NCI-H2081 treated with DMSO at 0.1 percent for 48 hours (cell line): ENCODE measurements at places on chromosomes 1 and 21.
A peak's percentile ranks its signal among the peaks of the same experiment; 100 is the strongest.

GRCh38 chr1:24085546-24085945 is 26.4 kb downstream of the MYOM3 start:
- no peak for DNase-seq

DNA sequence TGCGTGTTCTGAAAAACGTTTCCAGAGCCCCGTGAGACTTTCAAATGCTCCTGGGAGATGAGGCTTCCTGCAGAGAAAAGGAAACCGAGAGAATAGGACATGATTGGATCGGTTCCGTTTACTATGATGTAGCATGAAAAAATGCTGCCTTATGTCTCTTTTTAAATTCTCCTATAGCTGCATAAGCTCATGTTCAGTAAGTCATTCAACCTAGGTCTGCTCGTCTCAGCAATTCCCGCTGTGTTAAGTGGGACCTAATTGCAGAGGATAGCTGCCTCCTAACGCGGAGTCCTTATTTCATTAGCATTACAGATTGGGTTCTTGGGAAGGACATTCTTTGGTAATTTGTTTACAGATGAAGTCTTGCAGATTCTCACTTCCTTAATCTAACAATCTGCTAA is 165.3 kb downstream of the GALNT2 start:
- DNase-seq: no peak

DNA sequence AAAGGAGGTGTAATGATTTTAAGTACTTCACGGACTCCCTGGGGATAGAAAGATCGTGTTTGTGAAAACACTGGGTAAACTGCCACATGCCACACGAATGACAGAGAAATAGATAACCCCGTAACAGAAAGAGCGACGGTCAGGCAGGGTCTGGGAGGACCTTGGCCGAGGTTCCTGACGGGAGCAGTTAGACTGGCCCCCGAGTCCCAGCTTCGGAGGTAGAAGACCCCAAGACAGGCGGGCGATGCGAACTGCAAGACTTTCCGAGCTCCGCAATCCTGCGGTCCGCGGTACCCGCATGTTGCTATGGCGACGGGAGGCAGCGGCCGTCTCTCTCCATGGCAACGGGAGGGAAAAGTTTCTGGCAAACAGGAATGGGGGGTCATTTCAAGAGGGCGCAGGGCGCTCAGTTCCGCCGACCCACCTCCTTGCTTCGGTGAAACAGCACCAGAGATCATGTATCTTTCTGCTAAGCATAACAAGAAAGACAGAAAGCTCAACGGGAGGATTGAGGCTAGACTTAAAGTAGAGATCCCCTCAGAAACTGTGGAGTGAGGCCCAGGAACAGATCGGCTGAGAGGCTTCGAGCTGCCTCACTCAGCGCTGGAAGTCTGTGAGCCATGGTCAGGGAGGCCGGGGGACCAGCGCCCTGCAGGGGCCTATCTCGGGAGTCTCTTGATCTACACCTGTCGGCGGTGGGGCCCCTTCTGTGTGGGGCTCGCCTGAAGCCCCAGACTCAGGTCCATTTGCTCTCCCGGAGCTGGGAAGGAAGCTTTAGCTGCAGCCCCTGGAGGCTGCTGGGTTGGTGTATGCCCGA is 685 bp upstream of the SYT6 start:
- DNase-seq: no peak

DNA sequence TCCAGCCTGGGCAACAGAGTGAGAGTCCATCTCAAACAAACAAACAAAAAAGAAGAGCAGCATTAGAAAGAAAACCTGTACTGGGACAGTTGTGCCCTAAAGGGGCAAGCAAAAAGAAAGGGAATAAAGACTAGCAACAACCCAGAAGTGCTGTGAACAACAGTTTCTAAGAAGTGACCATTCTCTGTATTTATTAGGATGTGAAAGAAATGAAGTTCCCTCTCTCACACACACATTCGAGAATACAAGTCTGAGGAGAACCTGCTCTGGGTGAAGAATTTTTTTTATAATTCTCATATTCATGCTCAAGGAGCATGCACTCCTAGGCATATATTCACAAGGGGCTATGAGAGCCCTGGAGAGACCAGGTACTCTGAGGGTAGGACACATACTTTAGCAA is 59.5 kb upstream of the LRRC8D start:
- no peak for DNase-seq

DNA sequence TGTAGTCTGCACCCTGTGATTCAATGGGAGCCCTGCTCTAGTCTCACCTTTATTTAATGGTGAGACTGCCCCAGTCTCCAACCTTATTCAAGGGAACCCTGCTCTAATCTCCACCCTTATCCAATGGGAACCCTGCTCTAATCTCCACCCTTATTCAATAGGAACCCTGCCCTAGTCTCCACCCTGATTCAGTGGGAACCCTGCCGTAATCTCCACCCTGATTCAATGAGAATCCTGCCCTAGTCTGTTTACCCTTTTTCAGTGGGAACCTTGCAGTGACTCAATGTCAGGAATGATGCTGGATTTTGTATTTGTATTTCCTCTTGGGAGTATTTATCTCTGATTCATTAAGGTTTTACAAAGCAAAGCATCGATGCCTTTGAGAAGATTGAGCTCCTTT is 39.5 kb downstream of the TRPM2 start:
- no peak for DNase-seq

- no peak for DNase-seq
Measured at GRCh38 chr1:91624331-91624730, 123.7 kb downstream of the CDC7 start.

DNA sequence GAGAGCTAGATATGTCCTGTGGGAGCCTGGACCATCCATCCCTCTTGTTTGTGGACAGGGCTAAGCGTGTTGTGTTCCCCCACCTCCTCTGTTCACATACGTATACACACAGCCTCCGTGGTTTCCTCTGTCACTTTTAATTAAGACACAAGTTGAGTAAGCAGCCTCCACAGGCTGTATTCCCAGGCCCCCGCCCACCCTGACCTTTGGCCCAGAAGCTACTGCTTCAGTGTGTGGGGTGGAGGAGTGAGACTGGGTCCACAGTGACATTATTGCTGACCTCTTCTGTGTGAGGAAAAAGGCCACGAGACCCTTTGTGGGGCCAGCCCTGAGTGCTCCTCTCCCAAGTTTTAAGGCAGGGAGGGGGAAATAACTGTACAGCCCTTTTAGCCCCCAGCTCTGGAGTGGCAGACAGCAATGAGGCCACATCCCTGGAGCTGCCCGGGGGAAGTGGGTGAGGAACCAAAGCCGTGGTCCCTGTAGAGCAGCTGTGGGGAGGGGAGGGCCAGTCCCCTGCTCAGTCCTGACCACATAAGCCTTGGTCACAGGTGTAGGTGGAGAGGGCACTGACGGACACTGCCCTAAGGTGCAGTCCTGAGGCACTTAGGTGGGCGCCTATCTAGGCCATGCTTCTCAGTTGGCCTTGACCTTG is 4.4 kb downstream of the ELOVL1 start:
- DNase-seq: no peak

DNA sequence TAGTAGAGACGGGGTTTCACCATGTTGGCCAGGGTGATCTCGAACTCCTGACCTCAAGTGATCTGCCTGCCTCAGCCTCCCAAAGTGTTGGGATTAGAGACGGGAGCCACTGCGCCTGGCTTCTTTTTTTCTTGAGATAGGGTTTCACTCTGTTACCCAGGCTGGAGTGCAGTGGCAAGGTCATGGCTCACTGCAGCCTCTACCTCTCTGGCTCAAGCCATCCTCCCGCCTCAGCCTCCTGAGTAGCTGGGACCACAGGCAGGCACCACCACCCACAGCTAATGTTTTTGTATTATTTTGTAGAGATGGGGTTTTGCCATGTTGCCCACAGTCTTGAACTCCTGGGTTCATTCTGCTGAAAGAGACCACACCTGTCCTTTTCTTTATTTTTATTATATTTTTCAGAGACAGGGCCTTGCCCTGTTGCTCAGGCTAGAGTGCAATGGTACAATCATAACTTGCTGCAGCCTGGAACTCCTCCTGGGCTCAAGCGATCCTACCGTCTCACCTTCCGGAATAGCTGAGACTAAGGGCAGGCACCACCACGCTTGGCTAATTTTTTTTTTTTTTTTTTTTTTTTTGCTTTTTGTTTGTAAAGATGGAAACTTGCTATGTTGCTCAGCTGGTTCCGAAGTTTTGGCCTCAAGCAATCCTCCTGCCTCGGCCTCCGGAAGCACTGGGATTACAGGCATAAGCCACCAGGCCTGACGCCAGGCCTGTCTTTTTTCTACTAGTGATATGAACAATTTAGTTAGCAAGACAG is 3.1 kb downstream of the LMNA start:
- no peak for DNase-seq

DNA sequence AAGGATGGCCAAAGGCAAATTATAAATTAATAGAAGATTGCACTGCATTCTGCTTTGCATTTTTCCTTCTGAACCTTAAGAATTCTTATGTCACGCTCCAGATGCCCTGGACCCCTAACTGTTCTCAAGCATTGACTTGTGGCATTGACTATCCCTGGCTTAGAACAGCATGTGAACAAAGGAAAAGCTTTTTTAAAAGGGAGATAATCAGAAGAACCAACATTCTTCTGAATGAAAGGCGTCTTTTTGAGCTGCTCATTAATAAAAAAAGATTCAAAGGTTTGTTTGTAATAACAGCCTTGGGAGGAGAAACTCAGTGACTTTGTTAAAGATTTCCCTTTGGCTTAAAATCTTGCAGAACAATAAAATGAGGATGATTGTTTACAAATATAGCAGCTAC is 105.5 kb downstream of the TNNI3K start:
- DNase-seq: no peak

GRCh38 chr1:119727991-119728390 is 16.3 kb downstream of the PHGDH start:
- no peak for DNase-seq

DNA sequence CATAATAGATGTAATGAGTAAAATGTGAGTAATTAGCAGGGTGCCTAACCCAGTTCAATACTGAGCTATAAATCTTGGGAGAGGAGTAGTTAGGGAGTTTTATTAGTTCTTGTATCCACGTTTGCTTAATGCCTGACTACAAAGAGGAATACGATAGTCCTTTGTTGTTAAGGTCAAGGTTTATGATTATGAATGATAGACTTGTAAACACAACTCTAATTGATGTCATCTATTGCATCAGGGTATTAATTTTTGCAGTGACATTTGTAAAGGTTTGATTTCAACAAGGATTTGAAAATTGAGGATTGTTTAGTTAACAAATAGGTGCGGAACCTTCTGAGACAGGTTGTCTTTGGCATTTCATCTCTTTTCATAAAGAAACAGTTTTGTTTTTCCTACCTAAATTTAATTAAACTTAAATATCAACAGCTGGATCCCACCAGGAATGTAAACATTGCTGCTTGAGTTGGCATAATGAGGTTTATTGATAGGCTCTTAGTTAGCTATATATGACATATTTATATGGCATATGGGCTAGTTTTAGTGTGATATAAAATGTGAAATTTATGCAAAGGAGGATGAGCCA is 9.7 kb downstream of the SOAT1 start:
- peak; percentile 33 for DNase-seq

DNA sequence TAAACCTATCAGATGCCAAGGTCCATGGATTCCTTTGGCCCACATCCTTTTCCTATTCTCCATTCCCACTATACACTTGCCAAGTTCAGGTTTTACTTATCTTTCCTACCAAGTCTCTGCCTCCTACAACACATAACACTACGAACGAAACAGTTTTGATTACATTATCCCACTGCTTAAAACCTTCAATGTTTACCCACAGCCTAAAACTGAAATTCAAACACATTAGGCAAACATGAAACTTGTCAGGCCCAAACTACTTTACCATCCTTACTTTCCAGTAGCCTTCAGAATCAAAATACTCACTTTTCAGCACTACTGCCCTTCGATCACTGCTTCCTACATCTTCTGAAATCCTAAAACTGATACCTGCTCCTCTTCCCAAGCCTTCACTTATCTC is 3.0 kb downstream of the SCAF4 start:
- DNase-seq: no peak

- no peak for DNase-seq
Measured at GRCh38 chr1:15181564-15181963, 28.0 kb downstream of the TMEM51 start.

DNA sequence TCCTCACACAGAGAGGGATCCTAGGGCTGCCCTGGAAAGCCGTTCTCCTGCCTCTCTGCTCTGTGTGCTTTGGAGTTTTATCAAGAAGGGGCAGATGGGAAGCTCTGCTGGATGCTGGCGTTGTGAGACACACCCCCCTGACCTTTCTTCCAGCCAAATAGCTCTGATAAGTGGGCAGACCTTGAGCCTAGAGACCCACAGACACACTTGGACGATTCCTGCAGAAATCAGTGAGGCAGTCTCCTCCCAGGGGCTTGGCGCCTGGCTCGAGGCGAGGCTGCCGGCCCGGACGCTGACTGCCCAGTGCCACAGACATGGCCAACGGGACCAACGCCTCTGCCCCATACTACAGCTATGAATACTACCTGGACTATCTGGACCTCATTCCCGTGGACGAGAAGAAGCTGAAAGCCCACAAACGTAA is at the start of gene MRAP:
TSS of gene MRAP (plus strand) at position 198 of the 424 bp plus-strand sequence. CDS start at position 315, 117 bp downstream.
- no peak for DNase-seq

DNA sequence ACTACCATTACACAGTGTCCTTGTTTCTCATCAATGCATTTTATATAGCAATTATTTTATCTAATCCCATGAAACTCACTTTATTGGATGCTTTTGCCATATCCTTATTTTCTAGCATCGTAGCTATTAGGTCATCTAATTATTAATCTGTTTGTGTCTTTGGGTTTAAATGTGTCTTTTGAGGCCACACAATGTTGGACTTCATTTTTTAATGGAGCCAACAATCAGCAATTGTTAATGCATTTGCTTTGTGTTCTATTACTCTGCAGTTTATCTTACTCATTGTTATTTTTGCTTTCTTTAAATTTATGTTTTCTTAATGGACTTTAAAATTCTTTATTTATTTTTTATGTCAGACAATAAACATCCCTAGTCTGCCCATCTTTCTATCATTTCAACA is 1.8 kb upstream of the HSD11B1 start:
- DNase-seq: no peak

DNA sequence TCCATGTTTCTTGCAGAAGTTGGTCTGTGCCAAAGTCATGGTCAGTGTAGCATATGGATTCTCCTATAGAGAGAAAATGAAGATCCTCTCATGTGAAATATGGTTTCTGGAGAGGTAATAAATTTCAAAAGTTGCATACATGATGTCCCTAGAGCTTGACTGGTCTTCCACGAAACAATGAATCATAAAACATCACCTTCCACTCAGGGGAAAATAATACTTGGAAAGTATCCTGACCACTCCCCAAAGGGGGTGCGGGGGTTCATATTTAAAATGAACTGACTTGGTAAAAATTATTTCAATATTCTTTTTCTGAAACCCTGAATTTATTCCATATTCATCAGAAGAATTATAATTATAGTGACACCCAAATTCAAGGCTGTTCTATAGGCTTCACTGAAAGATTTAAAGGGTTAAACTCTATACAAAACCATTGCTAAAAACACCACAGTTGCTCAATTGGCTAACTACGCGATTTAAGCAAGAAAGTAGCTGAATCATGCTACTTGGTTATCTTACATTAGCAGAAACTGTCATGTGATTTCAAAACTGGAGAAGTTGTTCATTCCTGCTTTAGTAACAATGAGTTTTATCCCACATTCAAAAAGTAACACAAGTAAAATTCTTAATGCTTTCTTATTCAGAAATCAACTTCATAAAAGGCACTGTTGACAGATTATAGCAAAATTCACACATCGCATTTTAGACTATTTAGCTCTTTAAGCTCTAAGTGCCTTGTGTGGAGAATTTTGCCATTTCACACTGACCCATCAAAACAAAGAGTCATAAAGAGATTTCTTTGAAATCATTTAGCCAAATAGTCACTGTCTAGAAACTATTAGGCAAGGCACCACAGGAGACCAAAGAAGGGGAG is 5.3 kb downstream of the CREG1 start:
- DNase-seq: no peak
